ENCODE measurements at places on chromosomes 5 and 9.

DNA sequence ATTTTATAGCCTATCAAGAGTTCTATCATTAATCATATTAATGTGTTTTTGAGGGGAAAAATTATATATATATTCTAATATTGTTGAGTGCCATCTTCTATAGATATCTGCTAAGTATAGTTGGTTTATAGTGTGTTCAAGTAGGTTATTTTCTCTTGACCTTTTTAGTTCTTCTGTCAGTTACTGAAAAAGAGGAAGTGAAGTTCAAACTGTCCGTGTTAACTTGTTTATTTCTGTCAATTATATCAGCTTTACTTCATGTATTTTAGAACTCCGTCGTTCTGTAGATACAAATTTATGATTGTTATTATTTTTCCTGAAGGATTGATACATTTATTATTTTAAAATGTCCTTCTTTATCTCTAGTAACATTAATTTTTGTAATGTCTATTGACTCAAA lies 1209.1 kb downstream of the CDH12 start:
- no peak for DNase-seq

- DNase-seq: no peak
Measured at GRCh38 chr9:134659688-134660131, 18.1 kb downstream of the COL5A1 start.

GRCh38 chr9:6356441-6356840 lies 28.3 kb downstream of the TPD52L3 start:
- DNase-seq: no peak

GRCh38 chr9:135962696-135963307 lies 1.6 kb upstream of the UBAC1 start:
- no peak for DNase-seq

DNA sequence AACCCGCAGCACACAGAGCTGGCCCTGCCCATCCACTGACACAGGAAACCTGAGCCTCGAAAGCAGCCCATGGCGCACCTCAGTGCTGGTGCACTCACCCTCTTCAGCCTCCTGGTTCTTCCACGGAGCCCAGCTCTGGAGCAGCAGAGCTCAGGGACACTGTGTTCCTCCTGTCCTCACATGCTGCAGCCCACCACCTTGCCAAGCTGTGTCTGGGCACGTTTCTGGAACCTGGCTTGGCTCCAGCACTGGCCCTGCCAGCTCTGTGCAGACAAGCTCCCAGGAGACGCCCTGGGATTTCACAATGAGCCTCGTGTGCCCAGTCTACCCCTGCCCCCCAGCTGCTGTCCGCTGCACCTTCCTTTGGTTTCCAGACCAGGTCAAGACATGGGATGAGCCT lies 119.5 kb downstream of the SYK start:
- DNase-seq: no peak

DNA sequence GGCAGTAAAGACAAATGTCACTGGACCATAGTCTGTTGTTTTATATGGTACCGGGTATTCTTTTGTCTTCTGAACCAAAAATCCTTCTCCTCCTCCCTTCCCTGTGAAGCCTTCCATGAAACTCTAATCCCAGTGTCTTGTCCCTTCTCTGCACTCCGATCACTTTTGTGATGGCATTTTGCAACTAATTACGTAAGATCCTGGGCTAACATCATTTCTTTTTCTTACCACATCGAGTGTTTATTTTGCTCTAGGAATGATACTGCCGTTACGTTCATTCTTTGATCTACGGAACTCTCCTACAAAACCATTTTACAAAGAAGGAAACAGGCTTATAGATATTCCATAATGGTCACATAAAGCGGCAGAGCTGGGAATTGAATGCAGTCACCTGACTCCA lies 33.7 kb downstream of the SNX18 start:
- no peak for DNase-seq

- no peak for DNase-seq
Measured at GRCh38 chr5:61132559-61132958, 29.7 kb downstream of the SMIM15 start.

- no peak for DNase-seq
Measured at GRCh38 chr5:112479418-112479817, 60.3 kb upstream of the EPB41L4A start.

DNA sequence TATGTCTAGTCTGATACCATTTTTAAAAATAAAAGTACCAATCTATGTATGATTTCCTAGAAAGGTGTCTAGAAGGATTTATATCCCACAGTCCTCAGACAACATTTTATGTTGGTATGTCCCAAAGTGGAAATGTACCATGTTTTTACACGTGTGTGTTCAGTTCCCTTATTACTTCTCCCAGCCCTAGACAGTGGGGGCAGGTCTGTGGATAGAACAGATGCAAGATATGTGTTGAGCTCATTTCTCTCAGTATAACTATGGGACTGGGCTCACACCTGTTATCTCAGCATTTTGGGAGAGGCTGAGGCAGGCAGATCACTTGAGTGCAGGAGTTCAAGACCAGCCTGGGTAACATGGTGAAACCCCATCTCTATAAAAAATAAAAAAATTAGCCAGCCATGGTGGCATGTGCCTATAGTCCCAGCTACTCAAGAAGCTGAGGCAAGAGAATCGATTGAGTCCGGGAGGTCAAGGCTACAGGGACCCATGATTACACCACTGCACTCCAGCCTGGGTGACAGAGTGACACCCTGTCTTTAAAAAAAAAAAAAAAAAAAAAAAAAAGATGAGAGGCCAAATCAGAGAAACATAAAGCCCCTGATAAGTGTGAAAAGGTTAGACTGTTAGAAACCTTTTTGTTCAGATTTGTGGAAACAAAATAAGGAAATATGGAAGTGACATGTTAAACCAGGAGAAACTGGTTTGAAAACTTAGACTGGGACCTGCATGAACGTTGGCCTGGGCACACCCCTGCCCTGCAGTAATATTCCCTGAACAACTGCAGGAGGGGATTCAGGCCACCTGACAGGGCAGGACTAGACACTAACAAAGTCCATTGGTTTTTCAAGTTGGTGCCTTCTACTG lies 7.4 kb upstream of the SLC2A8 start:
- DNase-seq: no peak

DNA sequence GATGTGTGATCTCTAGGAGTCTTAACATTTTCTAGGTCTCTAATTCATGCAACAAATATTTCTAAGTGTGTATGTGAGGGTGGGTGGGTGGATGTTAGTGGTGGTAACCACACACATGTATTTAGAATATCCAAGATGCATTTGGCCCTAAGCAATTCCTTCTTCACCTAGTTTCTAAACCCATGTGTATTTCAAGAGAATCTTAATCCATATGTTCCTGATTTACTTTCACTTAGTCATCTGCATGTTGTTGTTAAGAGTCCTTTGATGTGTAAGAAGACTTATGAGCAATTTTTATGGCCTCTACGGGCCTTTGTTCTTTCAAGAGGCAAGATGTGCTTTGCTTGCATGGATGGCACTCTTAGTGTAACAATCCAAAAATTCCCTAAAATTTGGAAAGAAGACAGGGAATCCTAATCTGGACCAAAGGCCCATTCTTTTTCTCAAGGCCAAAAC lies 282.6 kb downstream of the SPATA31D1 start:
- DNase-seq: no peak

DNA sequence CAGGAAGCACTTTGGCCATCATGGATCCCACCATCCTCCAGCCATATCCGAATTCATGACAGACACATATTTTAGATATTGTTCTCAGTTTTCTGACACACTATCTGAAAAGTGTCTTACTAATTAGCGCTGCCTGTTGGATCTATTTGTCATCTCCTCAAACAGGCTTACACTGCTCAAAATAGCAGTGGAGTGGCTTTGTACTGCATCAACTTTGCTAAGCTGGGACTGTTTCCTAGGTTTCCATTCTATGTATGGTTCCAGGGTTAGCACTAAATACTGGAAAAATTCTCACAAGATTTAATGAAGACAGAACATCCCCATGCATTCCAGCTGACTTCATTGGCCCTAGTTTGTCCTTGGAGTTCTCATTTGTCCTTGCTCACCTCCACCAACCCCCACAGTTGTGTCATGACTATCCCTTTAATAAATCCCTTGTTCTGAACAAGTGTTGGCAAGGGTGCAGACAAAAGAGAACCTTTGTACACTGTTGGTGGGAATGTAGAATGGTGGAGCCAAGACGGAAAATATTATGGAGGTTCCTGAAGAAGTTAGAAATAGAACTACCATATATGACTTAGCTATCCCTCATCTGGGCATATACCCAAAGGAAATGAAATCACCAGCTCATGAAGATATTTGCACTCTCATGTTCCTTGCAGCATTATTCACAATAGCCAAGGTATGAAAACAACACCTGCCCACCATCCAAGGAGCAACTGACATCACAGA lies 136.5 kb upstream of the RAI14 start:
- no peak for DNase-seq

DNA sequence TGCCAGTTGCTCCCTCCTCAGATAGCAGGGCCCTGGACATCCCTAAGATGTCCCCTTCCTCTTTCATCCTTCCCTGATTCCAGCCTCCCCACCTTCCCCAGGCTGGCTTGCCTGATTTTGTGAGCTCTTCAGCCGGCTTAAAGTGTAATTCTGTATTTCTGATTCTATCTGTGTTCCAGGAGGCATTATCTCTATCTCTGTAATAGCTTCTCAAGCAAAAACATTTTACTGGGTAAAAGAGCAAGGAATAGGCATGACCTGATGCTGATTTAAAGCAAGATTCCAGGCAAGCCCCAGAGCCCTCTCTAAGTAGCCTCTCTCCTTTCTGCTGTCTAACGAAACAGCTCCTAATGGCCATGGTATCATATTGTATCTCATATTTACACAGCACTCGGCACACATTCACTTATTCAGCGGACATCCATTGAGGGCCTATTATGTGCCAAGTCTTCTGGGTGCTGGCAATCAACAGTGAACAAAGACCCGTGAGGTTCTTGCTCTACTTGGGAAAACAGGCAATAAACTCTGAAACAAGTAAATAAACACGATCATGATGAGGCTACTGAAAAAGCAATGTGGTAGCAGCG lies 100.9 kb upstream of the MSX2 start:
- DNase-seq: no peak

DNA sequence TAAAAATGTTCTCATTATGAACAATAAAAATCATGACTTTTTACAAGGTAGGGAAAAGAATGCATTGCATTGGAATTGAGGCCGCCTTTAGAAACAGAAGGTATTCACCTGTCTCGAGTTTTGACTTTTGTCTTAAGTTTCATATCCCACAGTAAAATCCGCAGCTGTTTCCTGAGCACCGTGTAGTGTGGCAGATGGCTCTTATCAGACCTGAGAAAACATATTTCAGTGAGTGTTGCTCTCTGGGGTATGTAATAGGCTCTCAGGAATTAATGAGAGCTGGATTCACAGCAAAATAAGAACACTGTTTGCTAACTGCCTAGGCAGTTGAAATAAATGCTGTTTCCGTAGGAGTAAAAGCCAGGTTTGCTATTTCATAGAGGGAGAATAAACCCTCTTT lies 221.4 kb downstream of the CFAP90 start:
- no peak for DNase-seq

GRCh38 chr5:76943006-76943405 lies 9.8 kb upstream of the CRHBP start:
- no peak for DNase-seq

- DNase-seq: no peak
Measured at GRCh38 chr9:135081264-135081660, 6.2 kb upstream of the OLFM1 start.

GRCh38 chr5:180366326-180366725 lies 13.2 kb upstream of the GFPT2 start:
- no peak for DNase-seq

DNA sequence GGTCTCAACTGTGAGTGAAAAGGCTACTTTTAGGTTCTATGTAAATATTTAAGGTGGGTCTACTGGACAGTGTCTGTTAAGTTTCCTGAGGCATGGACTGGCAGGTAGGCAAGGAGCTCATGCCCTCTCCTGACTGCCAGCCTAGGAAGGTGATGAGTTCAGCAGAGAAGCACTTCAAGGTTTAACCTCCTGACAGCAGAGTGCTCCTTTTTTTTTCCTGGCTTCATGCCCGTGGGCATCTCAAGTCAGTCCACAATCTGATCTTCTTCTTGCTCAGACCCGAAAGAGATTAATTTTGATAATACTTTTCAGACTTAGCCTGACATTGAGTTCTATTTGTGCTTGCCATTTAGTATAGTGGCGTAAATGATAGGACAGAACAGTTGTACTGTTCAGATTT lies 241.9 kb upstream of the NREP start:
- no peak for DNase-seq

GRCh38 chr5:20166456-20166855 lies 178.5 kb upstream of the CDH18 start:
- DNase-seq: no peak

DNA sequence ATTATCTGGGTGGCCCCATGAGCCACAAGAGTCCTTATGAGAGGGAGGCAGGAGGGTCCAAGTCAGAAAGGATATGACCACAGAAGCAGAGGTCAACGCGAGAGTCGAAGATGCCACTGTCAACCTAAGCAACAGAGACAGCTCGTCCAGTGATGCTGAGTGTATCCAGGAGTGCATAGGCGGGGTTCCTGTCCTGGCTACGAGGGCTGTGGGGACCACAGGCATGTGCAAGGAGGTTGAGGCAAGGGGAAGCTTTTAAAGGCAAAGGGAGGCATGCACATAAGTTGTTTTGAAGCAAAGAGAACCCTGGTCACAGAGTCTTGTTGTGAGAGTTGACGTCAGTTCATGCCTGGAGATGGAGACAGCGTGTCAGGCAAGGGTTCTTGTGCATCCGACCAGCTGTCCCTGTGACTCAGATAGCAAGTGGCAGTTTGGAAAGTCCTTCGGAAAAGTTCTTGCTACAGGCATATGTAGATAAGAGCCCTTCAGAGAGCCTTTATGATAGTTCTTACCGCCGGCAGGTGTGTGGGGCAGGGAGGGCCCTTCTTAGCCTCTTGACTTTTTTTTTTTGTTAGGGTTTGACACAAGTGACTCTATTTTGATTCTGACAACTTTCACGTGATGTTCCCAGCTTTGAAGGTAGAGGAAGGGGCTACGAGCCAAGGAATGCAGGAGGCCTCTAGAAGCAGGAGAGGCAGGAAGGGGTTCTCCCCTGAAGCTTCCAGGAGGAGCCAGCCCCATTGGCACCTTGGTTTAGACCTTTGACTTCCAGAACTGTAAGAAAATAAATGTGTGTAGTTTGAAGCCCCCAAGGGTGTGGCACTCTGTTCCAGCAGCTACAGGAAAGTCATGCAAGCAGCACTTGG lies 66.0 kb upstream of the FCN1 start:
- no peak for DNase-seq

DNA sequence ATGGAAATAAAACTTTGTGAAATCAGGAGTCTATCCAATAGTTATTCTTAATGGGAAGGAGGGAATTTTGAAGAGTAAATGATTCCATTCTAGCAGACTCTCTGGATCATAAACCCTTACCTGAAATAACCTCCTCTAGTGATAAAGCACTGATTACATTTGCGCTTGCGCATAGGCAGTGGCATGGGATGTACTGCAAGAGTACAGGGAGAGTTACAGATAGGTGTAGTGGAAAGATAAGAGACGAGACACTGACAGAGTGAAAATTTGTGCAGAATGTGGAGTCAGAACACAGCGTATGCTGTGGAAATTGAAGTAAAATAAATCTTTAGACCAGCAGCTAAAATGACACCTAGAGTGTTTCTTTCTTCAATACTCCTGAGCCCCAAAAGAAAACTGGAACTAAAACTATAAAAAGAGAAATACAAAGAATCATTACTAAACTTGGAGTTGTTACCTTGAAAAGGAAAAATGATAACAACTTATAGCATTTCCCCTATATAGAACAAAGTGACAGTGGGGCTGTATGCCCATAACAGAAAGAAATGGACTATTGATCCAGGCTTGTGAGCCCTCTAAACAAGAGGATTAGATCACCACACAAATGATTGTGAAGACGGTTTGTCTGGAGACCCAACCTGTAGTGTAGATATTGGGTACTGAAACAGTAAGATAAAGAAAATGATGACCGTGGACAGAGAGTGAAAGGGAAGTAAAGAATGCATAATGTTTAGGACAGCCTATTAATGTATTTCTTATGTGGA lies 1471.2 kb upstream of the NUDT12 start:
- no peak for DNase-seq

GRCh38 chr5:4244306-4244705 lies 648.7 kb downstream of the IRX1 start:
- no peak for DNase-seq

Data from hematopoietic multipotent progenitor cell treated with erythropoietin and hydrocortisone succinate and interleukin-3 and kit ligand, for 15 days (in vitro differentiated cells).